ENCODE measurements at places on chromosomes 2 and 18.

DNA sequence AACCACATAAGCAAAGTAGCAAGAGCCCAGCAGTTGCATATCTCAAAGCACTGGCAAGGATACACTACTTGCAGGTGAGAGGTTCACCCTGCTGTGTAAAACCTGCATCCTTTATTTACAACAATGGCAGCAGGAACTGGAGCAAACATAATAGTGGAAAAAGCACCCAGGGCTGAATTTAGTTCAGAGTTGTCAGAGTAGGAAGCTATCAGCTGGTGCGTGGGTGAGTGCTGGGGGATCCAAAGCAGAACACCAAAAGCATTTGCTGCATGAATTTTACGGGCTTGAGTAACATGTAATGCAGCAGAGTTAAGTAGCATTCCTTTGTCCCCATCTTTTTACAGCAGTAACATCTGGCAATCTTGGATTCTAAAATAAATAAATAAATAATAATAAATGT lies 73.5 kb upstream of the SRD5A2 start:
- no peak for DNase-seq

- DNase-seq = no peak
These were observed 334.5 kb upstream of the CDH2 start for GRCh38 chr18:28511413-28511821.

- no peak for DNase-seq
These were observed 56.5 kb downstream of the LDLRAD4 start for GRCh38 chr18:13275075-13275474.

- peak; percentile 89 for DNase-seq
These were observed 18.5 kb downstream of the SFTPB start for GRCh38 chr2:85649201-85650190.

DNA sequence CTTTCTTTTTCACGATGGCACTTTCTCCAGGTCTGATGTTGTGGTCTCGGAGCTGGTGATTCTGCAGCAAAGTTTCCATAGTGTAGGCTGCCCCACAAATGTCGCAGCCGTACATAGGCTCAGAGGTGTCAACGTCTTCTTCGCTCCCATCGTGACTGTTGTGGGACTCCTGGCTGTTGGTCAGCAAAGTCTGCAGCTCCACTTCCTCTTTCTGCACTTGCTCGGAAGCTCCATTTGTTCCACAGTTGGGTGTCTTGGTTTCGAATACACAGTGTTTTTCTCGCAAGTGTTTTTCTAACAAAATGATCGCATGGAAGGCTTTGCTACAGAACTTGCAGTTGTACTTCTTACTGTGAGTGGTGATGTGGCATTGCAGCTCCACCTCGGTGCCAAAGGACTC lies 126.8 kb downstream of the ZNF521 start:
- DNase-seq = no peak

DNA sequence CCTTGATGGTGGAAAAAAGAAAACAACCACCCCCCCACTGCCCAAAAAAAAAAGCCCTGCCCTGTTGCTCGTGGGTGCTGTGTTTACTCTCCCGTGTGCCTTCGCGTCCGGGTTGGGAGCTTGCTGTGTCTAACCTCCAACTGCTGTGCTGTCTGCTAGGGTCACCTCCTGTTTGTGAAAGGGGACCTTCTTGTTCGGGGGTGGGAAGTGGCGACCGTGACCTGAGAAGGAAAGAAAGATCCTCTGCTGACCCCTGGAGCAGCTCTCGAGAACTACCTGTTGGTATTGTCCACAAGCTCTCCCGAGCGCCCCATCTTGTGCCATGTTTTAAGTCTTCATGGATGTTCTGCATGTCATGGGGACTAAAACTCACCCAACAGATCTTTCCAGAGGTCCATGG lies 28.0 kb downstream of the MAL start:
- no peak for DNase-seq

DNA sequence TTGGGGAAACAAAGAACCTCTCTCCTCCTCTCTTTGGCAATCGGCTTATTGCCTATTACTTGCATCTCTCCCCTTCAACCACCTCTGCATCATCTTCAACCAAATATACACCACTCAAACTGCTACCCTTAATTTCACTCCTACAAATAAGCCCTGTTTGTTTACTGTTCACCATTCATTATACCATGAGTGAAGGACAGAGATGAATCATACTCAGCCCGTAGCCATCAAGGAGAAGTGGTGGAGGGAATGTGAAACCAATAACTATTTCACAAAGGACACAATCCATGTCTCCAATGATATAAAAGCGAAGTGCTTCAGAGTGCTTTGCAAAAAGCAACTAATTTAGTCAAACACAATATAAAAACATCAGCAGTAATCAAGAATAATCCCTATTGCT lies 76.8 kb downstream of the CACNB4 start:
- no peak for DNase-seq

GRCh38 chr2:144358979-144359541 lies 160.9 kb downstream of the ZEB2 start:
- DNase-seq = no peak

GRCh38 chr2:68569604-68570003 lies 73.8 kb upstream of the PROKR1 start:
- no peak for DNase-seq

DNA sequence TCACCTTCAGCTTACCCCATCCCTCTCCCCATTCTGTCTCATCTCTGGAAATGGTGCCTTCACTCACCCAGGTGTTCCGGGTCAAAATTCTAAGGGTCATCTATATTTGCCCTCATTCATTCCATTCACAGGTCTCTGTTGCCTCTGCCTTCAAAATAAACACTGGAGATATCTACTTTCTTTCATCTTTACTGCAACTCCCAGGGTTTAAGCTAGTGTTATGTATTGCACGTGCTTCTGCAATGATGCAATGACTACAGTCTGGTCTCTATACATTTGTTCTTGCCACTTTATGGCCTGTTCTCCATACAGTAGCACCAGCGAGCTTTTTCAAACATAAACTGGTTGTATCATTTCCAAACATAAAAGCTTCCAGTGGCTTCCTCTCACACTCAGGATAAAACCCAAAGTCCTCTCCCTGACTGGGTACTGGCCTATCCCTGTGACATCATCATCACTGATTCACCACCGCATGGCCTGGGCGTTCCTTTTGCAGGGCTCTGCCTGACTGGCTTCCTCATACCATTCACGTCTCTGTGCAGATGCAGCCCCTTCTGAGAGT lies 14.3 kb downstream of the DSG2 start:
- peak; percentile 84 for DNase-seq

- peak; percentile 55 for DNase-seq
These were observed 54.2 kb downstream of the PDE1A start for GRCh38 chr2:182372661-182373060.

DNA sequence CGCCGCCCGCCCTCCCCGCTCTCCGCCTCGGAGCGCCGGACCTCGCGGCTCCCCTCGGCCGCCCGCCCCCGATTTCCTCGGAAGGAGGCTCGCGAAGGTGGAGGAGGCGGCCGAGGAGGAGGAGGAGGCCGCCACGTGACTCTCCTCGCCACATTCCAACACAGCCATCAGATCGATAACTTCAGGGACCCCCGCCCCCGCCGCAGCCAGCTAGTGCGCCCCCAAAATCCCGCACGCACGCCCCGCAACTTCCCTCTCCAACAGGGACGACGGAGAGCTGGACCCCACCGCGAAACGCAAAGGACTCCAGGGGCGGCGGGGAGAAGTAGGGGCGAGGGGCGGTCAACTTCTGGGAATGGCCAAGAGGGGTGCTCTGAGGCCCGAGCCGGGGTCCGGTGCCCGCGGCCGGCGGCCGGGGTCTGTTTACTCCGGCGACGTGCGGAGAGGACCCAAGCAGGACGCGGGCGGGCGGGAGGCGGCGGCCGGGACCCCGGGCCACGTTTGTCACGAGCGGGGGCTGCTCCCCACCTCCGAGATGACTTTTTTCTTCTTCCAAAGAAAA lies 2.0 kb downstream of the ZNF521 start:
- DNase-seq = no peak

DNA sequence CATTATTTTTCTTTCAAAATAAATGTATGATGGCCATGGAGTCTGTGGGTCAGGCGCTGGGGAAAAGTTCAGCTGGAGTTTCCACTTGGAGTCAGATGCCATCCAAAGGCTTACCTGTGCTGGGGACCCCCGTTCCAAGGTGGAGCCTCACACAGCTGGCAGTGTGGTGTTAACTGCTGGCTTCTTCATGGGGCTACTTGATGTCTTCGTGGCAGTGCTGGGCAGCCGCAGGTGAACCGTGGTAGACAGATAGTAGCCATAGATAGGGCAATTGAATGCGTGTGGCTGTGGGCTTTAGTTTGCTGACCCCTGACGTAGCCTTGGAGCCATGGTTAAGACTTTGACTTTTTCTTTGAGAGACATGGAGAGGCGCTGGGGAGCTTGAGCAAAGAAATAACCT lies 83.1 kb downstream of the HS6ST1 start:
- DNase-seq = no peak

GRCh38 chr2:62177392-62178049 lies 18.4 kb upstream of the B3GNT2 start:
- DNase-seq = no peak

GRCh38 chr2:197514754-197515153 lies 1.1 kb upstream of the MOB4 start:
- DNase-seq = no peak

GRCh38 chr2:122736279-122736678 lies 980.8 kb downstream of the TSN start:
- DNase-seq = no peak

DNA sequence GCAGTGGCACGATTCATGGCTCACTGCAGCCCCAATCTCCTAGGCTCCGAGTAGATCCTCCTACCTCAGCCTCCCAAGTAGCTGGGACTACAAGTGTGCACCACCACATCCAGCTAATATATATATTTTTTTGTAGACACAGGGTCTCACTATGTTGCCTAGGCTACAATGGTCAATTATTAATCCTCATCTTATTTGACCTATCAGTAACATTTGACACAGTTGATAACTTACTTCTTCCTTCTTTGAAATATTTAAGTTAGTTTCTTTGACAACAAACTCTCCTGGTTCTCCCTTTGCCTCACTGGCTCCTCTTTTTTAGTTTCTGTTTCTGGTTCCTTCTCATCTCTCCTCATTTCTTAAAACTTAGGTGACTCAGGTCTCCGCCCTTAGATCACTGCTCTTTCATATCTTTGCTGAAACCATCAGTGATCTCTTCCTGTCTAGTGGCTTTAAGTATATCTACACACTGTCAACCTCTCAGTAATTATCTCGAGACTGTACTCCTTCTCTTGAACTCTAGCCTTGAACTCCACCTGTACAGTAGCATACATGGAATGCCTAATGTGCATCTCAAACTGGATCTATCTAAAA lies 11.5 kb downstream of the PGAP1 start:
- DNase-seq = no peak

- no peak for DNase-seq
These were observed 85.8 kb downstream of the GRB14 start for GRCh38 chr2:164535280-164536025.

- DNase-seq = no peak
These were observed 3.5 kb upstream of the CABLES1 start for GRCh38 chr18:23131693-23132319.

DNA sequence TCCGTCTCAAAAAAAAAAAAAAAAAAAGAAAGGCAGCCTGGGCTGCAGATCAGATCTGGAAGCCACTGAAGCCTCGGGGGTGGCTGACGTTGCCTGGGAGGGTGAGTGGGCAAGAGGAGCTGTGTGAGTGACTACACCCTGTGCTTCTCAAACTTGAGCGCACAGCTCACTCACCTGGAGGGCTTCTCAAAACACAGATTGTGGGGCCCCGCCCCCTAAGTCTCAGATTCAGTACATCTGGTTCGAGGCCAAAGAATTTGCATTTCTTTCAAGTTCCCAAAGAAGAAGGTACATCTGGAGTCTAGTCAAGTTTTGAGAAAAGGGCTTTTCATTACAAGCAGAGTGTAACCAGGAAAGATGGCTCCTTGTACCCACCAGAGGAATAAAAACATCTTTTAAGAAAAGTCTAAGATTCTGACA lies 97.7 kb upstream of the CAB39 start:
- DNase-seq = no peak

DNA sequence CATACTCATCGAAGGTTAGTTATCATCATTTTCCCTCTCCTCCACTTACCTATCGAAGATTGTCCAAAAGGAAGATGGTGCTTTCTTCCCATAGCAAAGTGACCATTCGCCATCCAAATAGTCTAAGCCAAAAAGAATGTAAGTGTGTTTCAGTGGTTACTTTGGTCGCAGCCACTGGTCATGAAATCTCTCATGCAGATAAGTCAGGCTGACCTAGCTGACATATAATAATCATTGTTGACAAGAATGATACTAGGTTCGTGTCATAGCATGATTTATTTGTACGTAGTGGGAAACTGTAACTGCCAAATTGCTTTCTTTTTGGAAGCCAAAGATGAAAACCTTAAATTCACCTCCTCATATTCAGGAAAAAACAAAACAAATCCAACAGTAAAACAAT lies 89.6 kb upstream of the PMAIP1 start:
- no peak for DNase-seq

GRCh38 chr18:64244571-64244970 lies 95.7 kb upstream of the LINC00305 start:
- DNase-seq = no peak

GRCh38 chr18:26442126-26442525 lies 106.2 kb downstream of the KCTD1 start:
- no peak for DNase-seq

DNA sequence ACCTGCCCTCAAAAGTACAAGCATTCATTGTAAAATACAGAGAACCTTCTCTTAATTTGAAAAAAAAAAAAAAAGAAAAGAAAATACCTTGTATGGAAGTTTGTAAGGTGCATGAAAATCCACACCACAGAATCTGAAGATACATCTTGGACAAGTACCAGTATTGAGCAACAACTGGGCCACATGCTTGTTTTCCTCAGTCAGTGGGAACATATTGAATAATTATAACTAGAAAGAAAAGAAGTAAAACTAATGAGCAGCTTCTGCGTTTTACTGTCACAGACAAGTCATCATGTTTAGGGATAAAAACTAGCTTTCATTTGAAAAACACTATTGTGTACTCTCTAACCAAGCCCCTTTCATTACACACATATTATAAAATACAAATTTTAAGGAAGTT lies 5.8 kb upstream of the PEX13 start:
- no peak for DNase-seq

DNA sequence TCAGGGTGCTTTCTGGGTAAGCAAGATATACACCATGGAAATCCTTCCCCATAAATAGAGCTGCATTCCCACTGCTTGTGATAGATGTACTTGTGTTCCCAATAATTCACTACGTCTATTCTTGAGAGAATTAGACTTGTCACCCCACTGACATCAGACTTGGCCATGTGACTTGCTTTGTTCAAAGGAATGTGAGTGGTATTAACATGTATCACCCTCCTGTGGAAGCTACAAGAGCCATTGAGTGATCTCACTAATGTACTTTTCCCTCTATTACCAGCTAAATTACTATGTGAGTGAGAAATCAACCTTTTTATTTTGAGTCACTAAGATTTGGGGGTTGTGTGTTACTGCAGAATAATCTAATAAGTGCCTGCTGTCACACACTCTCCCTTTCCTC lies 176.0 kb downstream of the CCDC178 start:
- DNase-seq = no peak

- DNase-seq = no peak
These were observed 88.5 kb upstream of the SH3BP4 start for GRCh38 chr2:234863043-234863934.
